Placental epithelial cell (primary cell): ENCODE measurements at places on chromosomes 5 and 9. TPM values are rescaled to one million over a fixed set of nuclear protein-coding genes. Genes with fewer than 3 reads are reported as not detected.

Gene HSPA4
- total RNA-seq: 72.2 and 102 TPM in 2 replicates

Gene SV2C
- not detected in 2 replicates for total RNA-seq

Gene POLR1E
- total RNA-seq: 19.2 and 33.0 TPM in 2 replicates

Gene CNTRL
- 7.5 and 8.0 TPM in 2 replicates for total RNA-seq

Gene ITK
- total RNA-seq: not detected in 2 replicates

Gene DMRT1
- not detected in 2 replicates for total RNA-seq

Gene AGXT2
- total RNA-seq: not detected in 2 replicates

Gene LPAR1
- 15.3 and 17.9 TPM in 2 replicates for total RNA-seq

Gene CSF2
- not detected in 2 replicates for total RNA-seq

Gene SLC22A4
- 3.9 and 4.3 TPM in 2 replicates for total RNA-seq

Gene TAF11L10
- total RNA-seq: 0.39 TPM in 1 of 2 replicates, not detected in the other

Gene F2RL2
- total RNA-seq: under 0.01 TPM in 1 of 2 replicates, not detected in the other

Gene HTR1A
- not detected in 2 replicates for total RNA-seq
